ENCODE measurements at places on chromosomes 6 and 20.

DNA sequence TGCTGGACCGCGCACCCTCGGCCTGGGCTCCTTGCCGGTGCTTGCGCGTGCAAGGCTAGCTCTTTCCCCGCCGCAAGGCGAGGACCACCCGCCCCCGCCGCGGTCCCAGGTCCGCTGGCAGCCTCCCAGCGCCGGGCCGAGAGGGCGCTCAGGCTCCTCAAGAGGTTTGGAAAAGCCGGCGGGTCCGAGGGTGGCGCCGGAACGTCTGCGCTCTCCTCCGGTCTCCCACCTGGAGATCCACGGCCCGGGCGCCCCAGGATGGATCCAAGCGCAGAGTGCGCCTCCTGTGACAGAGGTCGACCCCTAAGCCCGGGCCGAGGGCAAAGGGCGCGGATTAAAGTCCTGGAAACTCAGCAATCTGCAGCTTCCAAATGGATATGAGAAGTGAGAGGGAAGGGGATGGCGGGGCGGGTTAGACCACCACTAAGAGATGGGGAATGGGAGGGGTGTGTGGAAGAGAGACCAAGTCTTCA is 575 bp upstream of the MICAL1 start:
- no peak for DNase-seq

- no peak for DNase-seq
Observed at GRCh38 chr6:107061125-107062020, 33.4 kb downstream of the MTRES1 start.

DNA sequence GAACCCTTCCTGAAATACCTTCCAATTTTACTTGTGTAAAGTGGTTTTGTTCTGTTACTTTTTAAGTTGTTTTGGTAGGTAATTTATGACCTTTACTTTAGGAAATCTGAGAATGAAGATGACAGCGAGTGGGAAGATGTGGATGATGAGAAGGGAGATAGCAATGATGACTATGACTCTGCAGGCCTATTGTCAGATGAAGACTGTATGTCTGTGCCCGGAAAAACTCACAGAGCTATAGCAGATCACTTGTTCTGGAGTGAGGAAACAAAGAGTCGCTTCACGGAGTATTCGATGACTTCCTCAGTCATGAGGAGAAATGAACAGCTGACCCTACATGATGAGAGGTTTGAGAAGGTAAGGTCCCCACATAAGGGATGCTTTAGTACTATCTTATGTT is 6.6 kb upstream of the ZC2HC1B start:
- DNase-seq = no peak

DNA sequence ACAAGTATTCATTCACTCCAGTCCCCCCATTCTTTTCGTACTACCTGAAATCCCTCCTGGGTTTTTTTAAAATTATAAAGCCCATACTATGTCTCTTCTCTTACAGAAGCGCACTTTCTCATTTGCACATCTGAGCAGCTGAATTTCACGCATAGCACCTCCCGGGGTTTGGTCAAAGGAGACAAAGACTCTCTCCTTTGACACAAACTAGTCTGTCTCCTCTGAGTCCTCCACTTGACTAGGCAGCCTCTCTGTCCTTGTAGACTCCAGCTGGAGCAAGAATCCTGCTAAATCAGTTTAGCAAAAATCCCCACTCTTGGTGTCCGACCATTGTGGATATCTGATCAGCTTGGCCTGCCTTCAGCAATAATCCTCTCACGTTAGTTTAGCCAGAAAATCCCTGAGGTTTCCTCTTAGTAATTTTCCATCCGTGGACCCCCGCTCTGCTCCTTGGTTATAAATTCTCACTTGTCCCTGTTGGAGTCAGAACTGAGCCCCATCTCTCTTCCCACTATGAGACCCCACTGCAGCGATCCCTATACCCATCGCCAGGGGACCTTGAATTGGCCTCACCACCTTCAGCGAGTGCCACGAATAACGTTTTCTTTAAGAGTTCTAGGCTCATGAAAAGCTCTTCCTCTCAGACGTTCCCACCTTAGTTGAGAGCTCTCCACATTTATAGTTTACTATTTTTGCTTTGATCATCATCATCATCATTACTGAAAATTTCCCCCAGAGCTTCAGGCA is 29.0 kb downstream of the PDYN start:
- DNase-seq = no peak

- DNase-seq = no peak
Observed at GRCh38 chr6:124193132-124193531, 389.5 kb downstream of the NKAIN2 start.

GRCh38 chr20:63024573-63025392 is 18.0 kb upstream of the BHLHE23 start:
- DNase-seq = no peak

- no peak for DNase-seq
Observed at GRCh38 chr6:157358287-157358686, 22.7 kb upstream of the ZDHHC14 start.

- peak; percentile 44 for DNase-seq
Observed at GRCh38 chr6:50791900-50792508, 26.7 kb upstream of the TFAP2B start.

- DNase-seq = no peak
Observed at GRCh38 chr6:133179481-133179880, 61.7 kb upstream of the EYA4 start.

Data from T47D (cell line).